RPMI8226 (cell line): ENCODE measurements at places on chromosomes 3 and 15.

DNA sequence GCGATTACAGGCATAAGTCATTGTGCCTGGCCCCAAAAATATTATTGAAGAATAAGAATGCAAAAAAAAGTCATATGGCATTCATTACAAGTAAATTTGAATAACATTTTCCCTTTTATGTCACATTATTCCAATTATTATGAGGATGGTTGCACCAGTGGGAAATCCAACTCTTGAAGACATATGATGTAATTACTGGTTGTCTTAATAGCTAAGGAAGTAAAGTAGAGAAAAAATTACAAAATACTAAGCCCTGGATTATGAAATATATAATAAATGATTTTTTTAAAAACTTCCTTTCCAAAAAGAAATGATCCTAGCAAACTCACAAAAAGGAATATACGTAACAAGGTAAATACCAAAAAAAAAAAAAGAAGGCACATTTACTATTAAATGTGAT is 98.9 kb downstream of the FMN1 start:
- DNase-seq = no peak

GRCh38 chr15:101459579-101460300 is 29.8 kb downstream of the PCSK6 start:
- DNase-seq = no peak

DNA sequence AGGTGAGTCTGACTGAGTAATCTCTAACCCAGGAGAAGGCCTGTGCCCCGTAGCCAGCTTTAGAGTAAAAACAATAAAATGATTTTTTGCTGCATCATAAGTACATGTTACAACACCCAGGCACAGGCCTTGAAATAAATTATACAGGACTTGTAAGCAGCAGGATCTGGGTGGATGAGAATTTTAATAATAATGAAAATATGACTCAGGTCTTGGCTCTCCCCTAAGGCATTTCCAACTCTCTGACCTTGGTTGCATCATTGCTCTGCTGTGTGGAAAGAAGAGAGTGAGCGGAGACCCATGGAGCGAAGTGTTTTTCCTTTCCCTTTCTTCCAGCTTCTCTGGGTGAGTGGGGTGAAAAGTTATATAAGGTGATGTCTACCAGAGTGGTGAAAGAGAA is 44.6 kb downstream of the EOMES start:
- DNase-seq = no peak

- no peak for DNase-seq
These were observed 95.9 kb upstream of the ATP2B2 start for GRCh38 chr3:10601151-10601856.

DNA sequence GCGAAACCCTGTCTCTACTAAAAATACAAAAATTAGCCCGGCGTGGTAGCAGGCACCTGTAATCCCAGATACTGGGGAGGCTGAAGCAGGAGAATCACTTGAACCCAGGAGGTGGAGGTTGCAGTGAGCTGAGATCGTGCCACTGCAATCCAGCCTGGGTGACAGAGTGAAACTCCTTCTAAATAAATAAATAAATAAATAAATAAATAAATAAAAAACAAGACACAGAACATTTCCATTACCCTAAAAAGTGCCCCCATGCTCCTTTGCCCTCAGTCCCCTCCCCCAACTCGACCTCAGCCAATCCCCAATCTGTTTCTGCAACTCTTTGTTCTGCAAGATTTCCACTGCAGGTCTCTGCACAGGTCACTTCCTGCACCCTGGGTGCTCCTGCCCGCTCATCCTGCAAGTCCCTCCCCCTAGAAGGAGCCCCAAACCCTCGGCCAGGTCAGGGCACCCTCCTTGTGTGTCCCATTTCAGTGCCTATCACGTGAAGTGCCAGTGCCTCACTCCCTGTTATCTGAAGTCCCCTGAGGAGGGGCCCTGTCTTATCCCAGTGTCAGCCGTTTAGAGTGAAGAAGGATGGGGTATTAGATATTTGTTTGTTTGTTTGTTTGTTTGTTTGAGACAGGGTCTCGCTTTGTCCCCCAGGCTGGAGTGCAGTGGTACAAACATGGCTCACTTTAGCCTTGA is 1.1 kb downstream of the FAM240A start:
- no peak for DNase-seq

DNA sequence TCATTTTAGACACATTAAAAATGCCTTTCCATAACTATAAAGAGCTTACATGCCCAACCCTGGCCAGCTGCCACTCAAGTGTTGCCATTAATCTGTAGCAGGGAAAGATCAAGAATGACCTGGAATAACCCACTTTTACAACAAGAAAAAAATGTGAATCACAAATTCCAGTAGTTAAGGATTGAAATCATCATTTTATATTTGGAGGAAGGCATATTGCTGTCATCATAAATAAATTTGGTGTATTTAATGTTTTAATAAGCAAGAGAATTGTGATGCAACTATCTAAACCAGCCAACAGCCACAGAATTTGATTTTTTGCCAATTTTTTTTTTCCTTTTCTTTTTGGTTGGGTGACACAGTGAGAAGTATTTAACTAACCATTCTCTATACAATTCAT is 240.0 kb upstream of the SEMA6D start:
- DNase-seq = no peak

- peak; percentile 64 for DNase-seq
These were observed 86.7 kb upstream of the ZBED2 start for GRCh38 chr3:111681661-111682426.

- no peak for DNase-seq
These were observed 33.6 kb downstream of the SSUH2 start for GRCh38 chr3:8610951-8611350.

- DNase-seq = no peak
These were observed 223.4 kb downstream of the STT3B start for GRCh38 chr3:31755926-31756658.

- no peak for DNase-seq
These were observed 71.8 kb upstream of the SNRPA1 start for GRCh38 chr15:101366853-101367252.

DNA sequence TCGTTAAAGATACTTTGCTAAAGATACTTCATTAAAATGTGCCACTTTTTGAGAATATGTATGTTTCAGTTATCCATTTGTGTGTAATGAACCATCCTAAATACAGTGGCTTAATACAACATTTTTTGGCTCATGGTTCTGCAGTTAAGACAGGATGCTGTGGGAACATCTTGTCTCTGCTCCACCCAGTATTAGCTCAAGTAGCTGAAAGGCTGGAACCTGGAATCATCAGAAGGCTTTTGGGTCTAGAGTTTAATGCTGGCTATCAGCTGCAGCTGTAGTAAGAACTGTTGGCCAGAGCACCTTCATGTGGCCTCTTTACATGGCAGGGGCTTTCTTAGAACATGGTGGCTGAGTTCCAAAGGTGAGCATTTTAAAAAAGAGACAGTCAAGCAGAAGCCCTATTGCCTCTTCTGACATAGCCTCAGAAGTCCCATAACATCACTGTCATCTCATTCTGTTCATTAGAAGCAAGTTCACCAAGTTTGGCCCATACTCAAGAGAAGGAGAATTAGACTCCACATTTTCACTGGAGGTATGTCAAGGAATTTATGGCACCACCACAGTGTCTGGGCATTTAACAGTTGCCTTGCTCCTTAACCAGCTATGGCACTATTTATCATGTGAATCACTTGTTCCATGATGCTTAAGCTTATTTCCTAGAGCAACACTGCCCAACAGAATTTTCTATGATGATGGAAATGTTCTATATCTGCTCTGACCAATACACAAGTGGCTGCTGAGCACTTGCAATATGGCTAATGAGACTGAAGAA is 70.4 kb upstream of the PDZRN3 start:
- DNase-seq = no peak

DNA sequence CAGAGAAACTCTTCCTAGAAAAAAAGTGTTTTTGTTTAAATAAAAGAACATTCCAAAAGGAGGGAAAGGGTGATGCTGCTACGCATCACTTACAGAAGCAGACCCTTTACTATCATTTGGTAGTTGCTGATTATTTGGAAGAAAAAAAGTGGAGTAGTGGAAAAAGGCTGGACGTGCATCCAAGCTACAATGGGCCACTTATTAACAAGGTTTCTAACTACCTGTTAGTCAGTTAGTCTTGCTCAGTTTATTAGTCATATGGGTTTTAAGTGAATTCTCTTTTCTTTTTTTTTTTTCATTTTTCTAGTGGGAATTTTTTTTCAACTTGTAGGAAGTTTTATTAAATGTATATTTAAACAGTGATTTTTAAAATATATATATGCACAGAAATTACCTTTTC is 866.0 kb downstream of the MCTP2 start:
- DNase-seq = no peak

- no peak for DNase-seq
These were observed 514.3 kb upstream of the PPP2R3A start for GRCh38 chr3:135451037-135451785.

GRCh38 chr3:76943671-76944070 is 96.2 kb upstream of the ROBO2 start:
- DNase-seq = no peak

DNA sequence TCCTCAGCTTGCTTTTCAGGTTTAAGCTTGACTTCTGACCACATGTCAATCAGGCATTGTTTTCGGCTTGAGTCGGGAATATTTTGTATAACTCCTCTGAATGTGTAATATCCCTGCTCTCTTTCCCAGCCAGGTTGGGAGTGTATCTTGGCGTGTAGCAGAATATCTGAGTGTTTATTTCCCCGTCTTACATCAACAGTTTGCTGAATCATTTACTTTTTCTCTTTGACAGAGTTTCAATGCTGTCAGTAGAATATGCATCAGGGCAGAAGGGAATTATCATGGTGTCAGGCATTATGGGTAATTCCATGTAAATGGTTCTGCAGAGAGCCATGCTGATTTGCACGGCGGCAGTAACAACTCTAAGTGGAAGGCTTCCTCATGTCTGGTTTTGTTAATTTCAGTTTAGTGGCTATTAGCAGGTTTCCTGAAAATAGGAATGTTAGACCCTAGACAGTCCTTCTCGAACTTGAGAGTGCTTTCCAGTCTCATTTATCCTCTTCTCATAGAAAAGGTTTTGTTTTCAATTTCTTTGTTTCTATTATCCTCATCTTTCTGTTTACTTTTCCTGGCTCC is 566.3 kb downstream of the AGBL1 start:
- no peak for DNase-seq

DNA sequence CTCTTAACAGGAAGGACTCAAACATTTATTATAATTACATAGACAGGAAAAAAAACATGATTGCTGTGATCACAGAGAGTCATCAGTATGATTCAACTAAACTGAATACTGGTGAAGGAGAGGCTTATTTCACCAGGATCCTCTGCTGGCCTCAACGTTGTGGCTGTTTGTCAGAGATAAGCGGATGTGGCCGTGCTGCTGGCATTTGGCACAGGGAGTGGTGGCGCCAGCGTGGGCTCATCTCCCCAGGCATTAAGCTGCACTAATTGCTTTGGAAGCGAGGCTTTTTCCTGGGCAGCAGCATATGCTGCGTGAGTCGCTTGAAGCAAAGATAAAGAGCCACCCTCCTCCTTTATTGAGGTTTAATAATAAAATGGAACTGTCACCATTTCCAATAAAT is 306.7 kb downstream of the LRTM1 start:
- no peak for DNase-seq

DNA sequence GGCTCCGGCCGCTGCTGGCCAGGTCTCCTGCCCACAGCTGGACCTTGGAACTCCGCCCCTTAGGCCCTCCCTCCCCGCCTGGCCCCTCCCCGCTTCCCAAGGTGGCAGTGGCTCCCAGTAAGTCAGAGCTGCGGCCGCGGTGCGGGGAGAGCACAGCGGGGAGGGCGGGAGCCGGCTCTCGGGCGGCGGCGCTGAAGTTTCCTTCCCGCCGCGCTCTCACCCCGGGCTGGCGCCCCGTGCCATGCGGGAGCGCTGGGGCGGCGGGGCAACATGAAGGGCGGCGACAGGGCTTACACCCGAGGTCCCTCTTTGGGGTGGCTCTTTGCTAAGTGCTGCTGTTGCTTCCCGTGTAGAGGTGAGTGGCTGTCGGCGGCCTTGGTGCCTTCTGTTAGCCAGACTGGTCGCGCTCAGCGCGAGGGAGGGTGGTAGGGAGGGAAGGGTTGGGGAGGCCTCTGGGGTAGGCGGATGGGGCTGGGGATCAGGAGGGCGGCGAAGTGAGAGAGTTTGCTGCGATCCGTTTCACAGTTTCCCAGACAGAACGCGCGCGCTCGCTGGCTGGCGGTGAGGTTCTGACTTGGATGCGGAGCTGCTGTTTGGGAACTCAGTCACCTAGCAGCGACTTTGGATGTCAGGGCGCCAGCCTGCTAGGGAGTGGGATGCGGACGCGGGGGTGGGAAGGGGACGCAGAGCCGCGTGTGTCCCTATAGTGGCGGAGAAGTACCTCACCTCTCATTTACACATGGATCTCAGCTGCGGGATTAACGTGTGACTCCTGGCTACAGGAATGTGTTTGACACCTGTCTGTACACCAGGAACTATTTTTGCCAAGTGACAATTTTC is 145.5 kb upstream of the UMPS start:
- DNase-seq = peak; percentile 57

DNA sequence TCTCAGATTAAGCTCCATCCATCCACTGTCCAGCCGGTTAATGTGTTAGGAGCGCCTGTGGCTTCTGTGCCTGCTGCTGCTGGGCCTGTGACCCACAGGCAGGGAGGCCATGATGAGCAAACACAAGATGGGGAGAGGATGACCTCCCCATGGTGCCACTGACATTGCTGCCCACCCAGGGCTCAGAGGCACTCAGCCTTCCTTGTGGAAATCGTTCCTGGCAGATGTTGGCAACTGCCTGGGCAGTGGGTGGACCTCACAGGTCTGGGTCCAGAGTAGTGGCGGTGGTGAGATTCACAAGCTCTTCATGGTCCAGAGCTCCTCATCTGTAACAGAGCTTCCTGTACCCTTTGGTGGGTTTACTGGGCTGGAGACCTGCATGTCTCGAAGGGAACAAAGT is 38.6 kb downstream of the SCN5A start:
- DNase-seq = no peak

GRCh38 chr3:174462916-174463315 is 396.2 kb upstream of the NAALADL2 start:
- DNase-seq = no peak

GRCh38 chr3:156675830-156676767 is 1.7 kb downstream of the TIPARP start:
- DNase-seq = peak; percentile 87

DNA sequence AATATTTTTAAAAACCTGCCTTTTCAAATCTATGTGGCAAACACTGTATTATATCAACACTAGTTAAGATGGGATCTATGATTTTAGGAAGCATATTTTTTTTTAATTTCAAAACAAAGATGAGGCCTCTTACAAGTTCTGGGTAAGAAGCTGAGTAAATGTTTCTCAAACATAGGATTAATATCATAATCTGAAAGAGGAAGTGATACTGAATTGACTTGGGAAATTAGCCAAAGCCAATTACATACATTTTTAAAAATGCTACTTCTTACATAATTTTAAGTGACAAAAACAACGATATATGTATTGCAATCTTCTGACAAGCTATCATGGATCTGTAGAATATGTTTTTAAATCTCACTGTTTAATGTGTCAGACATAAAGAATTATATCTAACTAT is 135.1 kb upstream of the UBP1 start:
- DNase-seq = peak; percentile 23

GRCh38 chr3:117473981-117474538 is 764.5 kb downstream of the TUSC7 start:
- no peak for DNase-seq

DNA sequence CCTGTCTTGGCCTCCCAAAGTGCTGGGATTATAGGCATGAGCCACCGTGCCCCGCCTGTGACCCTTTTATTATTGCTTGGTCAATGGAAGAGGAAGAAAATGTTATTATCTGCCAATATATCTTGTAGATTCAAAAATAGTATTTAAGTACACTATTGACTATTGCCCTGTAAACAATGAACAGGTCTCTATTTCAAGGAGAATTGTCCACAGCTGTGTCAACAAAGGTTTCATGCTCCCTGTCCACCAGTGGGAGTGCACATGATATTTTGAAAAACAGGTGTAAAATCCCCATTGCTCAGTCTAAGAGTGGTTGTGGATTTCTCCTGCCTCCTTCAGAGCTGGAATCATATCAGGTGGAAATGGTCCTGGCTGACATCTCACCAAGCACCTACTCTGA is 36.5 kb upstream of the IGF1R start:
- DNase-seq = no peak
